ENCODE measurements at places on chromosomes 1 and 21. TPM values are rescaled to one million over a fixed set of nuclear protein-coding genes. Genes with fewer than 3 reads are reported as not detected.

Gene ITGB2
- total RNA-seq, result 86.7 TPM

Gene FALEC
- total RNA-seq, result 2.6 TPM

Gene TMEM125
- not detected for total RNA-seq

Gene SH2D1B
- 0.15 TPM for total RNA-seq

Gene AIRE
- total RNA-seq, result 0.24 TPM

Gene SPRR2E
- total RNA-seq, result not detected

GRCh38 chr1:53893999-53894636 lies at the start of gene DIO1:
Gene DIO1, plus strand, starts transcription at chr1:53894187. Its CDS starts 24 bp downstream, at chr1:53894211.
- H3K4me3 ChIP-seq, result no peak within 1 kb of the TSS
- no peaks in the 10 kb centered on the region for H3K36me3 ChIP-seq
- no peaks in the 10 kb centered on the region for H3K27me3 ChIP-seq
- no peak for DNase-seq
- H3K4me1 ChIP-seq, result peaks cover 11% of the 10 kb centered on the region
- H3K27ac ChIP-seq, result no peak within 1 kb of the TSS

DNA sequence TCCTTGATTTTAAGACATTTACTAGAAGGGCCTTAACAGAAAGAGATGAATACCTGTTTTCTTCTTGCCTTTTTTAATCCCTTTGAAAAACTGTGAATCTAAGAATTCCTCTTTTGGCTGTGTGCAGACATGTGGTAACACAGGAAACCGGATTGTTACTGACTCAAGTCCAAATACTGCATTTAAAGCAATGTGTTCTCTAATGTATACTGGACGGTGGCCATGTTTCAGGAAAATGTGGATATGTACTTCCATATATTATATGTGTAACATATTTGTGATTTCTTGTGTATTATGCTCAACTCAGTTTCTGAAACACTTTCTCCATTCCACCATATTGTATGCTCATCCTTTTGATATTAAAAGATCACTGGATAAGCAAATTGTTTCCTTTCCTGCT lies 185.1 kb downstream of the LRRC7 start:
- H3K36me3 ChIP-seq, result no peaks in the 10 kb centered on the region
- H3K27ac ChIP-seq, result no peak overlapping the region
- DNase-seq, result no peak
- no peak overlapping the region for H3K4me3 ChIP-seq
- no peaks in the 10 kb centered on the region for H3K27me3 ChIP-seq
- H3K4me1 ChIP-seq, result no peaks in the 10 kb centered on the region

- peaks cover 92% of the 10 kb centered on the region for H3K36me3 ChIP-seq
- no peak overlapping the region for H3K4me3 ChIP-seq
- no peaks in the 10 kb centered on the region for H3K27me3 ChIP-seq
- no peaks in the 10 kb centered on the region for H3K4me1 ChIP-seq
- no peak overlapping the region for H3K27ac ChIP-seq
- DNase-seq, result no peak
Observed at GRCh38 chr1:230681599-230681998, 32.3 kb downstream of the AGT start.

- H3K27me3 ChIP-seq, result peaks cover 3% of the 10 kb centered on the region
- no peaks in the 10 kb centered on the region for H3K4me1 ChIP-seq
- no peak overlapping the region for H3K4me3 ChIP-seq
- H3K36me3 ChIP-seq, result no peaks in the 10 kb centered on the region
Observed at GRCh38 chr1:47766832-47767740, 230.1 kb downstream of the TRABD2B start.

DNA sequence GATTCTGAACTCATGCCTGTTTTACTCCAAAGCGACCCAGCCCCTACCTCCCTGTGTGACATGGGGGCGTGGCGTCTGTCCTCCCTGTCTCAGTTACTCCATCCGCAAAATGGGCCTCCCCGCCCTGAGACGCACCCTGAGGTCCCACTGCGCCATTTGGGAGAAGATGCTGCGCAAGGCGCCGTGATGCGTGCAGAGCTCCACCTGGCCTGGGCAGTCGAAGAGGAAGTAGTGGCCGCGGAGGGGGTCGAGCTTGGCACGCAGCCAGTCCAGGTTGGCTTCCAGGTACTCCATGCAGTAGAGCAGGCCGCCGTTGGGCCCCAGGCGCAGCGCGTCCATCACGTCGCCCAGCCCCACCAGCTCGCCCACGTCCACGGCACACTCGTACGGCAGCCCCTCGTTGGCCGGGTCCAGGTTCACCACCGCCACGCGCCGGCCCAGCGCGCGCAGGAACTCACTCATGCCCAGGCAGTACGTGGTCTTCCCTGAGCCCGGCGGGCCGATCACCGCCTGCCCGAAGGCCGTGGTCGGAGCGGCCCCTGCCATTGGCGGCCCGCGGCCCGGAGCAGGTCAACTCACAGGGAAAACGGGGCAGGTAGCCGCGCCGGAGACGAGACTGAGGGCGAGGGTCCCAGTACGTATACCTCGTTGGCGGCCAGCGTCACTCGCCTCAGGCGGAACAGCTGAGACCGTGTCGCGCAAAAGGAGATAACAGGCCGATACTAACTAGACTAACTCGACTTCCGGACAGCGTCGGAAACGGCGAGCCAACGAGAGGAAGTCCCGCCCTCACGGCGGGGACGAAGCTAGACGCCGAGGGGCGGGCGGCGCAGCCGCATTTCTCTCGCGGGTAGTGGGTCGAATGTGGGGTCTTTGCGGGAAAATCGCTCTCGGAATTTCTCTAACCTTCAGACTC lies at the start of gene GPN2:
Gene GPN2 (minus strand): TSS at position 733 of the 916 bp plus-strand sequence. CDS start 187 bp downstream, at position 546.
- peak within 1 kb of the TSS; percentile 89 for H3K4me3 ChIP-seq
- peak within 1 kb of the TSS; percentile 94 for H3K27ac ChIP-seq
- DNase-seq, result peak; percentile 88
- H3K27me3 ChIP-seq, result no peaks in the 10 kb centered on the region
- H3K4me1 ChIP-seq, result peaks cover 21% of the 10 kb centered on the region

DNA sequence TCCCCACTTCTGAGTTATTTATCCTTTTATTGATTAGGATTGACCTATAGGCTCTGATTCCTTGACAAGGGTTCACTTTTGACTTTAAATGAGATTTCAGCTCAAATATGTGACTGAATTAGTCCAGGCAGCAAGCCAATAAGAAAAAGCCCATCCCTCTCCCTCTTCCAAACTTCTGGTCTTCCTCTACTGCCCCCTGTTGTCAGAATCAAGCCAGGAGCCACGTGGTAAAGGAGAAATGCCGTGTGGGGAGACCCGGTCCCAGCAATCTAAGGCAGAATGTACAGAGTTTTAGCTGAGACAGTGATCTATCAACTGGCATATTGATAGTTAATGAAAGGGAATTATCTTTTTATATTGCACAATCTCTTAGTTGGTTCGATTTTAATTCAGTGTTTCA lies 5.2 kb downstream of the ADAMTS5 start:
- DNase-seq, result no peak
- no peaks in the 10 kb centered on the region for H3K4me1 ChIP-seq
- H3K36me3 ChIP-seq, result no peaks in the 10 kb centered on the region
- H3K27me3 ChIP-seq, result peaks cover 13% of the 10 kb centered on the region
- H3K27ac ChIP-seq, result no peak overlapping the region

- no peak for DNase-seq
- H3K4me3 ChIP-seq, result no peak overlapping the region
- H3K4me1 ChIP-seq, result no peaks in the 10 kb centered on the region
- H3K27me3 ChIP-seq, result no peaks in the 10 kb centered on the region
- no peak overlapping the region for H3K27ac ChIP-seq
- H3K36me3 ChIP-seq, result no peaks in the 10 kb centered on the region
Observed at GRCh38 chr1:163980394-163980793, 578.6 kb upstream of the PBX1 start.

DNA sequence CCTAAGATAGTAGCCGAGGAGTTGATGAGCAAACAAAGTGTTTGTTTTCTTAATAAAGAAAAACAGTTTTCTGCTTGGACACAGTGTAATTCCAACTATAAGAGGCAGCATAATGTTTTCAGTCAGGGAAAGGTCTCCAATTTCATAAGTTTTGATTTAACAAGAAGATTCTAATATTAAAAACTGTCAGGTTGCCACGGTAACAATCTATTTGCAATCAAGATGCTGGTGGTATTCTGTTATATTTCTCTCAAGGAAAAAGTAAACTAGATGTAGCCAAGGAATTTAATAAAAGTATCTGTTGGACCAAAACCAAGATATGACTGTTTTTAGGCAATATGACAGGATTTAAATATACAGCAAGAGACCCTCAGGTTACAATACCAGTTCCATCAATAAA lies 211.7 kb downstream of the SMYD3 start:
- no peaks in the 10 kb centered on the region for H3K4me1 ChIP-seq
- DNase-seq, result no peak
- no peak overlapping the region for H3K4me3 ChIP-seq
- peaks cover 2% of the 10 kb centered on the region for H3K36me3 ChIP-seq

DNA sequence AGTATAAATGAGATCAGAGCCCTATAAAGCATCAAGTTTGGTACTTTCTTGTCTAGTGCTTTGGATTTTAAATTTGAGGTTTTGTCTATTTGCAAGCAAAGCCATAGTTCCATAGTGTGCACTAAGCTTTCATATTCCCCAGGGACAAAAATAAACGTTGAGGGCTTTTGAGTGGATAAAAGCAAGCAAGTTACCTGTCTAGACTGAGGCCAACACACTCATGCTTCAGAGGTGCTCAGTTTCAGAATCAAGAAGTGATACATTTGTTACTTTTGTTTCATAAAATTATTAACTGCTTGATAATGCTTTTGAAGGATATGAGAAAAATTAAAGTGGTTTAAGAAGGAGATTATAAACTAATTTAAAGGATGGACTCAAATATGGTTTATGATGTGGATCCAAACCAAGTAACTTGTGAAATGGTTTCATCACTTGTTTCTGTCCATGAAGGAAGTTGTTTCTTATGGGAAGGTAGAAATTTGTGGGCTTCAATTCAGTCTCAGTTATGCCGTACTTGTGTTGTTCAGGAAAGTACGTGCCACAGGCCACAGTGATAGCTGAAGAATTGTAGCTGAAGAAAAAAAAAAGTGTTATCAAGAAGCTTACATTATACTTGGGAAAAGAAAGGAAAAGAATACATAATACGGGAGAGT lies 71.2 kb downstream of the CHRM3 start:
- H3K27me3 ChIP-seq, result no peaks in the 10 kb centered on the region
- DNase-seq, result no peak
- no peak overlapping the region for H3K4me3 ChIP-seq
- no peaks in the 10 kb centered on the region for H3K36me3 ChIP-seq
- no peaks in the 10 kb centered on the region for H3K4me1 ChIP-seq
- H3K27ac ChIP-seq, result no peak overlapping the region

DNA sequence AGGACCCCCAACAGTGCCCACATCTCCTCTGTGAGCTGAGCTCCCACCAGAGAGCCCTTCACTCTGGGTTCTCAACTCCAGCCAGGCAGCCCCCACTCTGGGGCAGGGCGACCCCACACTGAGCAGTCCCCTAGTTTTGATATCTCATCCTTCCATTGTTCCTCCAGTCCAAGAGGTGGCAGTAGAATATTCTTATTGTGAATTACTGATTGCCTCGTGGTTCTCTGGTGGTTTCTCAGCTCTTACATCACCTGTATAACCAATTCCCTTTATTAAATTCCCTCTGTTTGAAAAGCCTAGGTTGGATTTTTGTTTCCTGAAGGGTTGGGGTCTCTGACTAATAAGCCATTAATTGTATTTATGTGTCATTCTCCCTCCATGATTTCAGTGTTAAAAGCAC lies 407.5 kb downstream of the SETD4 start:
- H3K27ac ChIP-seq, result no peak overlapping the region
- no peak overlapping the region for H3K4me3 ChIP-seq
- no peak for DNase-seq
- no peaks in the 10 kb centered on the region for H3K36me3 ChIP-seq

DNA sequence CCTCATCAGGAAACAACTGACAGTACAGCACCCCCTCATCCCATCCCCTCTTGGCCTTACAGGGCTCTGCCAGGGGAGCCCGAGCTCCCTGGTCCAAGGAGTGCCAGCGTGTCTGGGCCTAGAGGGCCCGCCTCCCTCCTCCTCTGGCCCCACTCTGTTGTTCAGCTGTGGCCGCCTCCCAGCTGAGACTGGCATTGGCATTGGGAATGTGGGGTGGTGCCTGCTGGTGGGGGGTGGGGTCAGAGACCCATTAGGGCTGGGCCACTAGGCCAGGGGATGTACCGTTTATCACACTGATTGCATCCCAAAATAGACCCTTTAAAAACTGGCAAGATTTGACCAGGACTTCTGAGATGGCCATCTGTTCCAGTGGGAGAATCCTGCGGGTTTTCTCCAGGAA lies 1.4 kb downstream of the LDLRAP1 start:
- peaks cover 46% of the 10 kb centered on the region for H3K4me1 ChIP-seq
- no peak overlapping the region for H3K27ac ChIP-seq
- peaks cover 13% of the 10 kb centered on the region for H3K27me3 ChIP-seq
- DNase-seq, result no peak
- H3K36me3 ChIP-seq, result no peaks in the 10 kb centered on the region

GRCh38 chr1:223847781-223848345 lies 2.1 kb upstream of the TP53BP2 start:
- H3K27me3 ChIP-seq, result no peaks in the 10 kb centered on the region
- peaks cover 19% of the 10 kb centered on the region for H3K4me1 ChIP-seq
- no peak for DNase-seq
- H3K27ac ChIP-seq, result no peak overlapping the region

GRCh38 chr1:3064296-3064850 lies 4.6 kb upstream of the PRDM16 start:
- no peak overlapping the region for H3K4me3 ChIP-seq
- no peaks in the 10 kb centered on the region for H3K36me3 ChIP-seq
- H3K27me3 ChIP-seq, result peaks cover 6% of the 10 kb centered on the region
- no peak for DNase-seq
- no peak overlapping the region for H3K27ac ChIP-seq

GRCh38 chr1:27237112-27237511 lies 2.7 kb downstream of the WDTC1 start:
- H3K36me3 ChIP-seq, result no peaks in the 10 kb centered on the region
- DNase-seq, result no peak
- peaks cover 26% of the 10 kb centered on the region for H3K4me1 ChIP-seq

GRCh38 chr21:35100349-35100811 lies 51.3 kb upstream of the RUNX1 start:
- H3K4me3 ChIP-seq, result no peak overlapping the region
- no peaks in the 10 kb centered on the region for H3K36me3 ChIP-seq
- H3K27ac ChIP-seq, result no peak overlapping the region
- no peaks in the 10 kb centered on the region for H3K27me3 ChIP-seq
